ENCODE measurements at places on chromosomes 5 and 9. TPM values are rescaled to one million over a fixed set of nuclear protein-coding genes. Genes with fewer than 3 reads are reported as not detected.

Gene TRIP13
- polyA plus RNA-seq: 9.2 TPM

Gene SELENOP
- polyA plus RNA-seq: 2,543 TPM

Gene IFNA21
- not detected for polyA plus RNA-seq

Gene BTNL8
- 12.5 TPM for polyA plus RNA-seq
